Sigmoid colon (tissue), 7 donors: ENCODE measurements at places on chromosomes 7 and 10.

- DNase-seq, result no peak
Observed at GRCh38 chr10:130179640-130180039, 43.4 kb downstream of the GLRX3 start.

GRCh38 chr7:121323515-121324302 lies 5.1 kb upstream of the WNT16 start:
- DNase-seq, result no peak

- DNase-seq, result no peak
Observed at GRCh38 chr7:132226046-132226956, 350.0 kb downstream of the PLXNA4 start.

- DNase-seq, result no peak
Observed at GRCh38 chr7:99625321-99625720, 8.6 kb downstream of the ZSCAN25 start.

DNA sequence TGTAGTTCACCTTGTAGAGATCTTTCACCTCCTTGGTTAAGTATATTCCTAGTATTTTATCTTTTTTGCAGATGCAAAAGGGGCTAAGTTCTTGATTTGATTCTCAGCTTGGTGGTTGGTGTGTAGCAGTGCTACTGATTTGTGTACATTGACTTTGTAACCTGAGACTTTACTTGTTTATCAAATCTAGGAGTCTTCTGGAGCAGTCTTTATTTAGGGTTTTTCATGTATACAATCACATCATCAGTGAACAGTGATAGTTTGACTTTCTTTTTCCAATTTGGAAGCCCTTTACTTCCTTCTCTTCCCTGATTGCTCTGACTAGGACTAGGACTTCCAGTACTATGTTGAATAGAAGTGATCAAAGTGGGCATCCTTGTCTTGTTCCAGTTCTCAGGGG lies 33.8 kb downstream of the GPR22 start:
- DNase-seq, result no peak

GRCh38 chr7:50352282-50352681 lies 47.8 kb downstream of the IKZF1 start:
- DNase-seq, result no peak

DNA sequence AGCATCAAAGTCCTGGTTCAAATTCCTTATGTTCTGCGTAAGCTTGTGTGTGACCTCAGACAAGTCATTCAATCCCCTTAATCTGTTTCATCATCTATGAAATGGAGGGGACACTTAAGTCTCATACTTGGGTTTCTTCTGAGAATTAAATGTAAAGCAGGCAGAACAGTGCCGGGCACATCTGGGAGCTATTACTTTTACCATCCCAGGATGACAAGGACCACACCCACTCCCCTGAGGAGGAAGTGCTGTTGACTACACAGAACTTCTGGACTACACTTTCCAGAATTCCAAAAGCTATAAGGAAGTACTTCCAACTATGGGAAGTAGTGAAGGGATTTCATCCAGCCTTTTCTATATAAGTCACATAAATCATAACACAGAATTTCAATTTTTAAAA lies 294.9 kb downstream of the IPMK start:
- no peak for DNase-seq

GRCh38 chr7:119665796-119666195 lies 607.2 kb upstream of the KCND2 start:
- no peak for DNase-seq

GRCh38 chr7:53541475-53541874 lies 506.0 kb downstream of the POM121L12 start:
- DNase-seq, result no peak

- no peak for DNase-seq
Observed at GRCh38 chr10:53977267-53977666, 823.8 kb downstream of the PCDH15 start.

DNA sequence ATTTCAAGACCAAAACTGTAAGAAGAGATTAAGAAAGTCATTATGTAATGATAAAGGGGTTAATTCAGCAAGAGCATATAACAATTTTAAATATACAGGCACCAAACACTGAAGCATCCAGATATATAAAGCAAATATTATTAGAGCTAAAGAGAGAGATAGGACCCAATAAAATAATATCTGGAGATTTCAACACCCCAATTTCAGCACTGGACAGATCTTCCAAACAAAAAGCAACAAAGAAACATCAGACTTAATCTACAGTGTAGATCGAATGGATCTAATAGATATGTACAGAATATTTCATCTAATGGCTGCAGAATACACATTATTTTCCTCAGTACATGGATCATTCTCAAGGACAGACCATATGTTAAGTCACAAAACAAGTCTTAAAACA lies 151.3 kb downstream of the COBL start:
- no peak for DNase-seq

DNA sequence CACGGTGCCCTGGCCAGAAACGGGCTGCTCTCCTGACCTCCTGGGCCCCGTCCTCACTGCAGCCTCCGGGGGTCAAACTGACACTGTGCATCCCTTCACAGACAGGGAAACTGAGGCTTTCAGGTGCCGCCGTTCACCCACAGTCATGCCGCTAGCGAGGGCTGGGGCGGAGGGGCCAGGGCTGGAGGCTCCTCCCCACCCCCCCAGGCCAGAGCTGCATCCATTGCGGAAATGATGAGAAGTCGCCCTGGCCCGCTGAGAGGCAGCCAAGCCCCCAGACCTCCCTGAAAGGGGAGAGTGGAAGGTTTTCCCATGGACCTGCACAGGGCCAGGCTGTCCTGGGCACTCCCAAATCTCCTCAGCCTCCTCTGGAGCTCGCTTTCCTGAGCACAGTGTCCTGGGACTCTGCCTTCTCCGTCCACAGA lies 16.5 kb upstream of the INPP5A start:
- DNase-seq, result peak; percentile 66

DNA sequence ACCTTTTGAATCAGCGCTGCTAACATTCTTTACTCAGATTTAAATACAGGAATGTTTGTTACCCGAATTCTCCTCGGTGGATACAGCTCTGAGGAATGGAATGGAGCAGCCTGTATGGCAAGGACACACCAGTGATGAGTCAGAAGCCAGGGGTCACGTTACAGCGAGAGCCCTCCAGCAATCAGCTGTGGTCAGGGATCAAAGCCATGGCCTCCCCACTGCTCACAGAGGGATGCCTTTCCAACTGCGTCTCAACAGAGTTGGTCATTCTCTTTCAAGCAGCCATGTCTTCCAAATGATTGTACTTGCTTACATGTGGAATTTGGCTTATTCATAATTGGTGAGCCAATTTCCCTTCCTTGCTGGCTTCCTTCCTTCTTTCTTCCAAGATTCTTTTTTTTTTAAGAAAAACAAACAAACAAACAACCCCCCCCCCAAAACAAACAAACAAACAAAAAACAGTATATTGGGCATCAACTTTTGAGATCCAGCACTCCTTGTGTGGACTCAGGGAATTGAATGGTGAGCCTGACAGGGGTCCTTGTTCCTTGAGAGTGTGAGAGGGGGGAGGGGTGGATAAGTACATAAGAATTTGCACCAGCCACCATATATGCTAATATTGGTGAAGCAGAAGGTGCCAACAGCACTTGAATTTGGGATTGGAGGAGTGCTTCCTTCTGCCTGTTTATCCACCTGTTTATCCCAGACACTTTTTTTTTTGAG lies 100.2 kb downstream of the ATXN7L1 start:
- DNase-seq, result peak; percentile 85

DNA sequence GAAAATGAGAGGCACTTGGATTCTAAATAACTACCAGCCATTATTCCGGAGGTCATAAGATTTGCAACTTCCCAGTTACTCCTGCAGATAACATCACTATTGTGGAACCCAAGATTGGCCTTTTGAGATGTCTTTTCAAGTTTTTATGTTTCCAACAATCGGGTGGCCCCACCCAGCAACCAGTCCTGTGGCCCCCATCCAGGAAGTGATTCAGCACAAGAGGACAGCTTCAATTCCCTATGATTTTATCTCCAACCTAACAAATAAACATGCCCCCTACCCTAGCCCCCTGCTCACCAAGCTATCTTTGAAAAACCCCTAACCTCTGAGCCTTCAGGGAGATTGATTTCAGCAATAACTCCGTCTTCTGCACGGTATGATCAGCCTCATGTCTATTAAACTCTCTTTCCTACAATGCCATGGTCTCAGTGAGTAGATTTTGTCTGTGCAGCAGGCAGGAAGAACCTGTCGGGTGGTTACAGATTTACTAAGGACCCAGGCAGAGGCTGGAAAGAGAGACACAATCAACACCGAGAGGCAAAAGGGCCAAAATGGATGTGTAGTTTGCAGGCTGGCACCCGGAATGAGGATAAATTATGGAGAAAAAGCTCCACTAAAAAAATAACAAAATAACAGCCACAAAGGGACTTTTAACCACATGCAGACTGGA lies 83.9 kb upstream of the UNC5B start:
- DNase-seq, result no peak

GRCh38 chr10:17703706-17704105 lies 48.3 kb upstream of the TMEM236 start:
- DNase-seq, result no peak

DNA sequence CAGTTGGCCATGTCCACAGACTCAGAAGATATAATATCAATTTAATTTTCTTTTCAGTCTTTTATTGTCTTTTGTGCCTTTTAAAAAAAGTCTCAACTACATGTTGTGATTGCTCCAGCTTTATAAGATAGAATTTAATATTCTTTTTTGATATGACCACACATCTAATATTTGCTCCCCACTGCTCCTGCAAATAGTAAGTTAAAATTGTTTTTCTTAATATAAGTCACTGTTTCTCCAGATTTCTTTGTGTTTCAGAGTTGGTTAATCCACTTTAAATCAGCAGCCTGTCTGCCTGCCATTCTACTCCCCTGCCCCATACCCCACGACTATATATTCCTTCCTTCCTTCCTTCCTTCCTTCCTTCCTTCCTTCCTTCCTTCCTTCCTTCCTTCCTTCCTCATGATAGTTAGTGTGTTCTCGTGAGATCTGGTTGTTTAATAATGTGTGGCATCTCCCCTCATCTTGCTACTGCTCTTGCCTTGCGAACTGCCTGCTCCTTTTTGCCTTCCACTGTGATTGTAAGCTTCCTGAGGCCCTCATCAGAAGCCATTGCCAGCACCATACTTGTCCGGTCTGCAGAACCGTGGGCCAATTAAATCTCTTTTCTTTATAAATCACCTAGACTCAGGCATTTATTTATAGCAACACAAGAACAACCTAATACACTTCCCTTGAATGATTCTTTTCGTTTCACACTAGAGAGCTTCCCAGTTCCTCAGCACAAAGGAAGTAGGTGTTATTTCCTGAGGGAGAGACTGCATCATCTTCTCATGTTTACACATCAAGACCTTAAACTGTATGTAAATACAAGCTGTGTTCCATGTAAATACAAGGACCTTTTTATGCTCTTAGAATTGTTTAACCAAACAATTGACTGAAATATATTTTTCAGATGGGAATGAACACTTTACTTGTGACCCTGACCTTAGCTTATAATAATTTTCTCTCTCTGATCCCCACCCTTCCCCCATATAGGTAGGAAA lies 24.5 kb downstream of the TAS2R16 start:
- DNase-seq, result no peak

GRCh38 chr10:97701438-97702069 lies 12.0 kb upstream of the MARVELD1 start:
- DNase-seq, result no peak

DNA sequence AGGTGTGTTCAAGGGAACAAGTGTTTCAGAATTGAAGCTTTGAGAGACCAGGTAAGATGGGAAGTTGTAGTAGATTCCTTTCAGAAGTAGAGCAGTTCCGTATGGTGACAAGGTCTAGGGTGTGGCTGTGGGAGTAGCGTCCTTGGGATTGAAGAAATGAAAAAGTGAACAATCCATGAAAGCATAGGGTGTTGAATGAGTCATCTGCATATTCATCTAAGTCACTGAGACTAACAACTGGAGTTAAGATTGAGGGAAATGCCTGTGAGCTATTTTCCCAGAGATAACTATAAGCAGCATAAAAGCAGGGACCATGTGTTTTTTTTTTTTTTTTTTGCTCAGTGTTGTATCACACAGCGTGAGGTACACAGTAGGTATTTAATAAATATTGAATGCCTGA lies 134.8 kb downstream of the PHTF2 start:
- no peak for DNase-seq

DNA sequence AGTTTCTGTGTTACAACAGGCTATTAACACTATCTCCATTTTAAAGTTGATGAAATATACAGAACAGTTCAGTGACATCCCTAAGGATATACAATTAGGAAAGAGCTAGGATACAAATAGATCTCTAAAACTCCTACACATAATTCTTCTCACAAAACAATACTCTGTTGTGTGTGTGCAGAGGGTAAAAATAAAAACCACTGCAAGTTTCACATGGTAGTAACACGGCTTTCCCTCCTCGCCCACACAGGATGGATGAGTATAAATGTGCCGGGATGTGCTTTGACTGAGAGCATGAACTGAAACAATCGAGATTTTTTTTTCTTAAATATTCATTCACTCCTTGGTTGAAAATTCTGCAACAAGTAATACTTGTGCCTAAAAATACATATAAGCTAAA lies 131.5 kb upstream of the C1QL3 start:
- DNase-seq, result no peak

DNA sequence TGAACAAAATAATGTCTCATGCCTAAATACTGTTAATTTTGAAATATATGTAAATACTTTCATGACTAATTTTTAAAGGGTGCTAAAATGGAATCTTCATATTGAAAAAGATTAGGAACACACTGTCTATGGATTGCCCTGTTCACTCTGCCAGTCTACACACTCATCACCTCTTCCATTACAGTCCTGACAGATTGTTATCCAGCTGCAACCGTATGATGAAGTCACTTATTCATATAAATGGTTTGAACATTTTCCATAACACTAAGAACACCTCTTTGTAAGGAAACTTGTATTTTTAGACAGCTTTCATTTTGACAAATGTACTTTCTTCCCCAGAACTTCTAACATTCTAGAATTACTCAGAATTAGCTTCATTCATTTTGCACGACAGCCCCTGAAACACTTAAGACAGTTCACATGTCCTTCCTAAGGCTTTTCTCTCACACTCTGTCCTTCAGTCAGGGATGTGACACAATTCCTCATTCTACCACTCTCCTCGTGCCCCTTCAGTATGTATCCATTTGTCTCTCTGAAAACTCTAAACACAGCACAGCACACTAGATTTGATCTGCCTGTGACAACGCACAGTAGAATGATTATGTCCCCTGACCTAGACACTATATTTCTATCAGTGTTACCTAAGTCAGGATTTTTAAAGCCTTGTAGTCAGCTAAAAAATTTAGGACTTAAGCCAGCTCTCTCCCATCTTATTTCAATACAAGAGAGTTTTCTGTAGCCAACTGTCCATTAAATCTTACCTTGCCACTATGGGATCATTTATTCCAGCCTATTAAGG lies 71.9 kb downstream of the ORC5 start:
- no peak for DNase-seq

DNA sequence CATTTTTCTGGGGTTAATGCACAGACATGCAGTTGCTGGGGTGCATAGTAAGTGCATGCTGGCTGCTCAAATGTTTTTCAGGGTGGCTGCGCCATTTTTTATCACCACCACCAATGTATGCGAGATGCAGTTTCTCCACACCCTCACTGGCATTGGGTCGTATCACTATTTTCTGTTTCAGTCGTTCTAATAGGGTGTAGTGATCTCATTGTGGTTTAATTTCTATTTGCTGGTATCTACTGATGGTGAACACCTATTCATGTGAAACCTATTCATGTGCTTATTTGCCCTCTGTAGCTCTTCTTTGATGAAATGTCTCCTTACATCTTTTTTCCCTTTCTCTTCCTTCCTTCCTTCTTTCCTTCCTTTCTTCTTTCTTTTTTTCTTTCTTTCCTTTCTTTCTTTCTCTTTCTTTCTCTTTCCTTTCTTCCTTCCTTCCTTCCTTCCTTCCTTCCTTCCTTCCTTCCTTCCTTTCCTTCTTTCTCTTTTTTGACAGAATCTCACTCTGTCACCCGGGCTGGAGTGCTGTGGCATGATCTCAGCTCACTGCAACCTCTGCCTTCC lies 84.3 kb downstream of the ELFN1 start:
- no peak for DNase-seq
